ENCODE measurements at places on chromosomes 5 and 9.
A peak's percentile ranks its signal among the peaks of the same experiment; 100 is the strongest.

DNA sequence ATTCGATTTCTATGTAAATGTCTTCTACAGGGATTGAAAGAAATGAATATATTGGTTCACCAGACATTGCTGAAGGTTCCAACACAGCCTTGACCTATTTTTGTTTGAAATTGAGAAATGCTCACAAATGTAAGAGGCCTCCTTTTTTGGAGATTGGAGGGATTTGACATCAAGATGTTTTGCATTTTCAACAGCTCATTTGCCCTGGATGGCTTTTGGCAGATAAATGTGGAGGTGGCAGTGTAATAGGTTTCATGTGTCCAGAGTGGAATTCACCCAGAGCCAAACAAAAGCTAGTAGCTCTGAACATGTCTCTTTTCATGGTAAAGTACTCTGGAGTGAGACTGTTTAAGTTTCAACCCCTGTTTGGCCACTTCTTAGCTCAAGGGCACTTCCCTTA, 77.3 kb downstream of the PALM2AKAP2 start:
- DNase-seq: no peak

DNA sequence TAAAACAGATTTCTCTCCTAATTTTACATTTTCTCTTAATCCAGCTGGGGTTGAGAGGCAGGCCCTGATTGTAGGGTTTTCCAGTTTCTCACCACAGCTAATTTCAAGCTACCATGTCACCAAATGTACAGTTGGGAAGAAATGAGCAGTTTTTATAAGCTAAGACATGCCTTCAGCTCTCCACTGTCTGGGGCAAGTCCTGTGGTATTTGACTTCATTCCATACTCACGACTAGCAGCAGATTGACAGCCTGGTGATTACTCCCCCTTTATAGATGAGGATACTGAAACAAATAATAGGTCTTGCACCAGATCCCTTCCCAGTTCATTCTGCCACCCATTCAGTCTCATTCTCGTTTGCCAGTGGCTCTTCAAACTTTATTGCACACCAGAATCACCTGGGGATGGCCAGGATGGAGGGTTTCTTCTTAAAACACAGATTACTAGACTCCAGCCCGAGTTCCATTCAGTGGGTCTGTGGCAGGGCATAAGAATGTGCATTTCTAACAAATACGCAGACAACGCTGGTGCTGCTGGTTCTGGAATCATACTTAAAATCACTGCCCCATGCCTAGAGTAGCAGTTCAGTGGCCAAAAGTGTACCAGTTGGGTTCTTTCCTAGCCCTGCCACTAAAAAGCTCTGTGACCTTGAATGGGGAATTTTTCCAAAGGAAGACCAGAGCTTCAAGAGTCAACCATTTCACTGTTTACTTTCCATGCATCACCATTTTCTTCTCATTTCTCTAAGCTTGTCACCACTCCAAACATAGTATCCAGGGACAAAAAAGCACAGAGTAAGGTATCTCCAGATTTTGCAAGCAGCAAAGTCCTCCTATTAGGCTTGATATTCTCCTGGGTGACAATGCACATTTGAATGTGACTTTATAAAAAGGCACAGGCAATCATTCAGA, 64.3 kb downstream of the CSNK1A1 start:
- DNase-seq: peak; percentile 38

- DNase-seq: no peak
Observed at GRCh38 chr9:101631892-101632291, 37.1 kb upstream of the PPP3R2 start.

GRCh38 chr5:91219803-91220371, 163.2 kb downstream of the ARRDC3 start:
- DNase-seq: no peak

GRCh38 chr9:96014078-96014477, 138.6 kb downstream of the ERCC6L2 start:
- peak; percentile 69 for DNase-seq

- peak; percentile 56 for DNase-seq
Observed at GRCh38 chr9:136088939-136089696, 6.0 kb downstream of the NACC2 start.

DNA sequence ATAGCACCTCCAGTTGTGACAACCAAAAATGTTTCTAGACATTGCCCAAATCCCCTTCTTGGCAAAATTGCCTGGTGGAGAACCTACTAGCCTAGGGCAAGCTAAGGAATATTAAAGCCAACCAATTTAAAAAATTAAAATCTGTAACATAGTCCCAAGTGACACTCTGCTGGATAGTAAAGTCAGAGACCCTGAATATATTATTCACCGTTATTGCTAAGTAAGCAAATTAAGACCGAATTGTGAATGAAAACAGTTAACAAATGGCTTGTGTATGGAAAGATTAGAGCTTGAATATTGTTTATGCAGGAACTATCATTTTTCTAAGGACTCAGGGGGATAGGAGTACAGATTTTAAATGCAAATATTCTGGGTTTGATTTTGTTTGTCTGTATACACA, 208.1 kb downstream of the DMAC1 start:
- DNase-seq: no peak

GRCh38 chr9:23615569-23615968, 210.5 kb downstream of the ELAVL2 start:
- no peak for DNase-seq
